ENCODE measurements at places on chromosomes 5 and 9.
A peak's percentile ranks its signal among the peaks of the same experiment; 100 is the strongest.

DNA sequence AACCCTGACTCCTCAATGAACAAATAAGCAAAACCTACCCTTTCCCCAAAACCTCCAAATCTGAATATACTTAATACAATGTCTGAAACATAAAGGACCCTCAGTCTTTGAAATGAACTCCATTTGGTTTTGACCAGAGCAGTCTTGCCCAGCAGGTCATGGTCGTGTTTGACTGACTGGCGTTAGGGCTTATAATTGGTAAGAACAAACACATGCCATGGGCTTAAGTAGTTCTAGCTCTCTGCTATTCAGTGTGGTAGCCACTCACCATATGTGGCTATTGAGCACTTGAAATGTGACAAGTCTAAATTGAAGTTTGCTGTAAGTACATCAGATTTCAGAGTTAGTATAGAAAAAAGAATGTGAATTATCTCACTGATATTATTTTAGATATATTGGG is 42.1 kb downstream of the LRRTM2 start:
- DNase-seq: no peak

GRCh38 chr5:142222225-142222865 is 102.5 kb downstream of the SPRY4 start:
- DNase-seq: no peak

- DNase-seq: no peak
Observed at GRCh38 chr9:101055516-101055915, 27.0 kb downstream of the PLPPR1 start.

DNA sequence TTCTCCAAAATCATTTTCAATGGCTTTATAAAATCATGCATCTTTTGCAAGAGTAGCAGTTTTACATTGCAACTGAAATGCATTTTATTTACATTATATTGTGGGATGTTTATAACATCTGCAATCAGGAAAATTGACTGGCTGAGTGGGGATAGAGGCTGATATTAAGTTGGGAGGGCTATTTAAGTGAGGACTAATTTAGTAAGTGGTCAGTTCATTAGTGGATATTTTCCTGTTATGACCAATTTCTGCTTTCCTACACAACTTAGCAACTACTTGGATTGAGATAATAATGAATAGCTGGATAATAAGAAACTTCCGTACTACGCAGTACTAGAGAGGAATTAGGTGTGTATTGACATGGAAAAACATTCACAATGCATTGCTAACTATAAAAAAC is 92.9 kb upstream of the SSBP2 start:
- no peak for DNase-seq

DNA sequence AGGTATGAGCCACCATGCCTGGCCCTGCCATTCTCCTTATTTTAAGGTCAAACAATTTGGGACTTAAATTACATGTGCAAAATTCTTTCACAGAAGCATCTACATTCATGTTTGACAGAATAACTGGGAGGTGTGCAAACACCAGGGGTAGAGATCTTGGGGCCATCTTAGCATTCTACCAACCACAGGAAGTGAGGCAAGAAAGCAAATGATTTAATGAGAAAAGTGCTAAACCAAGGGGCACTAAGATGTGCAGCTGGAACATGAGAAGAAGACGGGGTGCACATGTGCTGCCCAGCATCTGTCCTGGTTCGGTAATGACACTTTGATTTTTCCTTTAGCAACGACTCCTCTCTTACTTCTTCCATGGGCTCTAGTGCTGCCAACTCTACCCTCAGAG is 1.2 kb upstream of the F12 start:
- no peak for DNase-seq

DNA sequence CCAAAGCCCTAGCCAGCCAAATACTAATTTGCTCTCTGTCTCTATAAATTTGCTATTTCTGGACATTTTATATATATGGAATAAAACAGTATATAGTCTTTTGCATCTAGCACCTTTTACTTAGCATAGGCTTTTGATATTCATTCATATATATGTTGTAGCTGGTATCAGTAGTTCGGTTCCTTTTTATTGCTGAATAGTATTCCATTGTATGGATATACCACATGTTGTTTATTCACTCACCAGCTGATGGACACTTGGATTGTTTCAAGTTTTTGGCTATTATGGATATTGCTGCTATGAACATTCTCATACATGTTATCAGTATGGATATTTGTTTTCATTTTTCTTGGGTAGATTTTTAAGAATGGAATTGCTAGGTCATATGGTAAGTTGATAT is 23.8 kb upstream of the KIAA1958 start:
- no peak for DNase-seq

GRCh38 chr5:147037515-147038205 is 159.1 kb upstream of the PPP2R2B start:
- no peak for DNase-seq

GRCh38 chr9:124441291-124441690 is 9.0 kb upstream of the ADGRD2 start:
- DNase-seq: no peak

- peak; percentile 6 for DNase-seq
Observed at GRCh38 chr9:76107482-76107881, 217.0 kb downstream of the PCSK5 start.

DNA sequence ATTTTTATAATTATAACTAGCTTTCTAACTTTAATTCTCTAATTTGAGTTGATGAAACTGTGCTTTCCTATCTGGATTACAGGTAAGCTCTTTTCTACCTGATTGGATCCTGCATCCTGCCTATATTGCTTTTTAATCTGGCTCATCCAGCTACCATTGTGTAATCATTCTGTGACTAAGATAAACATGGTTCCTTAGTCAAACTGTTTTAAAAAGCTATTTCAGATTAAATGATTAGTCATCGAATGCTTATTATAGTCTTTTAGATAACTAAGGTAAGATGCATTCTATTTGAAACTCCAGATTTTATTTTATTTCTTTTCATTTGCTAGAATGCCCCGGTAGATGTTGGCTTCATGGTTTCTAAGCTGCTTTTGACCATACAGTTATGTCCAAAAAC is 50.7 kb downstream of the ICE1 start:
- no peak for DNase-seq

DNA sequence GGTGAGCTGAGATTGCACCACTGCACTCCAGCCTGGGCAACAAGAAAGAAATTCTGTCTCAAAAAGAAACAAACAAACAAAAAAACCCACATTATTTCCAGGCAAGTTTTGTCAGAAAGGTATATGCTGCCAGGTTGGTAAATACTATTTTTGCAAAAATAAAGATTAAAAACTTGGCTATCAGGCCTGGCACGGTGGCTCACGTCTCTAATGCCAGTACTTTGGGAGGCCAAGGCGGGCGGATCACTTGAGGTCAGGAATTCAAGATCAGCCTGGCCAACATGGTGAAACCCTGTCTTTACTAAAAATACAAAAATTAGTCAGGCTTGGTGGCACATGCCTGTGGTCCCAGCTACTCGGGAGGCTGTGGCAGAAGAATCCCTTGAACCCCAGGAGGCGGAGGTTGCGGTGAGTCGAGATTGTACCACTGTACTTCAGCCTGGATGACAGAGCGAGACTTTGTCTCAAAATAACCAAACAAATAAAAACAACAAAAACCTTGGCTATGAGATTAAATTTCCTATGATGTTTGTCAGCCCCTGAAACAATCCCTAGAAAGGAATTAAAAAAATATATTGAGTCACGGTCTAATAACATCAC is 22.7 kb downstream of the AGXT2 start:
- no peak for DNase-seq

Data from GM04503 (cell line).